ENCODE measurements at places on chromosomes 7 and 10.
A peak's percentile ranks its signal among the peaks of the same experiment; 100 is the strongest.

- DNase-seq = no peak
These were observed 148.2 kb downstream of the KCND2 start for GRCh38 chr7:120421151-120421651.

- no peak for DNase-seq
These were observed 98.5 kb upstream of the INSIG1 start for GRCh38 chr7:155198901-155199845.

DNA sequence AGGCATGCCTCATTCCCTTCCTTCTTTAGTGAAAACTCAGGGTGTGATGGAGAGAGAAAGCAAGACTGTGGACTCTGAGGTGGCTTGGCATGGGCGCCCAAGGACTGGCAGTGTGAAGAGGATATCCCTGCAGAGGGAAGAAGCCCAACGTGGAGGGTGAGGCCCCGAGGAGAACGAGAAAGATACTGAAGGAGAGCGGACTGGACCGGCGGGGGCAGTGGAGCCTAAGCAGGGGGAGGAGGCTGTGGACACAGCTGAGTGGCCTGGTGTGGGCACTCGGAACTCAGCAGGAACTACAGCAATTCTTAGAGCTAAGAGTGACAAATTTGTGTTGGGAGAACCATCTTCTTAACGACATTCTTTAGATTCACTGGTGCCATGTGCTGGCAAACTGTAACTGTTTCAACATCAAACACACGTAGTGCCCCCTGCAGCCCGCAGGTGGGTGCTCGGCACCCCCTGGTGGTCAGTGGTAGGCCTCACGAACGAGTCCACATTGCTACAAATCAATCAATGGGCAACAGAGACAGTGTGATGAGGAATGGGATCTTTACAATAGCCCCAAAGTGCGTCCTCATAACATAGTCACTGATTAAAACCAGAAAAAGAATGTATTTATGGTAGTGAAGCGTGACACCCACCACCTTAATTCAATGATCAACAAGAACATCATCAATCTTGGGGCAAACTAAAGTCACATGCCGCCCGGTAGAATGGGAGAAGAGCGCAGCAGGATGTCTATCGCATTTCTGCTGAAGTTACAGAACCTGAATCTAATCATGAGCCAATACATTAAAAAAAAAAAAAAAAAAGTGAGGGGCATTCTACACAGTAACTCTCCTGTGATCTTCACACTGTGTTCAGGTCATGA is 2.0 kb upstream of the SFTPA1 start:
- DNase-seq = peak; percentile 3

GRCh38 chr10:113985297-113985844 is 58.3 kb upstream of the ADRB1 start:
- DNase-seq = no peak

GRCh38 chr7:106346678-106347217 is 62.0 kb upstream of the NAMPT start:
- no peak for DNase-seq

- DNase-seq = peak; percentile 97
These were observed at the start of gene TSPAN13 for GRCh38 chr7:16753102-16753931. Gene TSPAN13, plus strand, starts transcription at chr7:16753755. Its CDS starts 213 bp downstream, at chr7:16753968.

- DNase-seq = no peak
These were observed 9.9 kb downstream of the XPNPEP1 start for GRCh38 chr10:109913306-109913892.

DNA sequence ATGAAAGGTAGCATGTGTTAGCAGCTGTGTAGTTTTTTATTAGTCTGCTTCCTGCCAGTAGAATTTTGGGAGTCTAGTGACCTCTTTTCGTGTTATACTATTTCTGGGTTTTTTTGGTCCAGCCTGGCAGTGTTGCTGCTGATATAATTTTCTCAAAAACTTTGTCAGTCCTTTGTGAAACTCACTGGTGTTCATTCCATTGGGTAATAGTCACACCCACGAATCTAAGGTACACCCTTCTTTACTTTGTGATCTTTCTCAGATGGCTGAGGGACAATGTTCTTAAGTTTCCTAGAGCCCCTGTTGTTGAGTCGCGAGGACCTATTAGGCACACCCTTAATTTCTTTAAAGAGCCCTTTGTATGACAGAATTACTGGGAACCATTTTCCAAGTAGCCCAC is 52.3 kb downstream of the TPST1 start:
- DNase-seq = no peak

GRCh38 chr10:102059987-102060386 is 4.0 kb upstream of the ARMH3 start:
- DNase-seq = no peak

DNA sequence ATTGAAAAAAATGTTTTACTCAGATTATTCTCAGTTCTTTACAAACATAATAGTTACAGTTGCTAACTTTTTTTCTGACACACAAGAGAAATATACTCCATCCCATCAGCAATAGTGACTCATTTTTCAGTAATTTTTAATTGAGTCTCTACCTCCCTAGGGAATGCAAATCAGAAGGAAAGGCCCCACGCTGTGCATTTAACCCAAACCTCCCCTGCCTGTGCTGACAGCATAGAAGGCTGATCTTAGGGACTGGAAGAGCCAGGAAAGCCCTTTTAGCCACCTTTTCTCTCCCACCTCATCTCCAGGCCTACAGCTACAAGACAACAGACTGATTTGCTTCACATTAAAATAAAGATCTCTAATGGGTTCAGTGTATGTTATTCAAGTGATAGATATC is 24.7 kb upstream of the PIK3CG start:
- DNase-seq = no peak

- no peak for DNase-seq
These were observed 99.5 kb downstream of the CAMK1D start for GRCh38 chr10:12448729-12449391.

- no peak for DNase-seq
These were observed 47.3 kb downstream of the NPVF start for GRCh38 chr7:25180946-25181345.

GRCh38 chr10:42754155-42755027 is 28.2 kb upstream of the BMS1 start:
- DNase-seq = no peak

DNA sequence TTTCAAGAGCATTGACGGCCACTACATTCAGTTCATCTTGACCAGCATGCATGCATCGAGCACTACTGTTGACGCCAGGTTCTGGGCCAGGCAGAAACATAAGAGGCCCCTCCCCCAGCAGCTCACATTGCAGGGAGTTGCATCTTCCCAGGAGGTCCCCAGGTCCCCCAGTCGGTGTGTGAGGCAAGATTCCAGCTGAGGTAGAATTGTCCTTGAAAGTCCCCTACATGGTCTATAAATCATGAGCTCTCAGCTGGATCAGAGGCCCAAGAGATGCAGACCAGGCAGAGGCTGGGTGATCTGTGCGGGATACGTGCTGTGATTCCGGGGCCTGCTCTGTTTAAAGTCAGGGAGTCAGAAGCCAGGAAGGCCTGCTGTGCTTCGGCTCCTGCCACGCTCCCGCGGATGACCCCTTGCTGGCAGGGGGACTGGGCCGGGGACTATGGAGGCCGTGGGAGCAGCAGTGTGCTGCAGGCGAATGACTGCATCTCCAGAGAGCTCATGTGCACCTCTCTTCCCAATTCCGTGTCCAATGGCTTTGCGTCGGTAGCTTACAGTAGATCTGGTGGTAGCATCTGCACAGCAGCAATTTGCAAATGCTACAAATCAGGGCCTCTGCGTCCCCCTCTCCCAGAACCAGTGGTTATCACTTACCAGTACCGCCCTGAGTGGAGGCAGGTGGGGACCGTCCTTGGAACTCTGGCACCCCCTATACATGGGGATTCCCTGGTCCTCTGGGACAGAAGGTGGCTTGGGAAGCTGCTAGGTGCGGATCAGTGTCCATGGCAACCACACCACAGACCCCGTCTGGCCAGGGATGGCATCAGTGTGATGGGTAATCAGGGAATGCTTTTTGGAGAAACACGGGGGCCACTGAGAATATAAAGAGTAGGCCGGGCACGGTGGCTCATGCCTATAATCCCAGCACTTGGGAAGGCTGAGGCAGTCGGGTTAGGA is 93.6 kb downstream of the RGS10 start:
- DNase-seq = no peak

DNA sequence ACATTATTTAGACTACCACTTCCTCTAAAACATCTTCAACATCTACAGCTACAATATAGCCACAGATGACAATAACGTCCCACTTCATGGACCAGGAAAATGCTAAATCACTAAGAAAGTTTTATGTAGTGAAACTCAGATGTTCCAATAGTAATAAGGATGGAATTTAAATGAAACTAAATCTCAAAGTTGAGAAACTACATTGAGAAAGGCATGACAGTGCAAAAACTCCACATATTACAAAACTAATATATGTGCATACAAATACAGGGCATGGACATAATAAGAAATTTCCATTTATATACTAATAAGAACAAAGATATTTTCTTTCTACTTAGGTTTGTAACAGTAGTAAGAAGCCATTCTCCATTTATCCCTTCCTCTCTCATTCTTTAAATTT is 31.1 kb downstream of the POT1 start:
- DNase-seq = no peak

DNA sequence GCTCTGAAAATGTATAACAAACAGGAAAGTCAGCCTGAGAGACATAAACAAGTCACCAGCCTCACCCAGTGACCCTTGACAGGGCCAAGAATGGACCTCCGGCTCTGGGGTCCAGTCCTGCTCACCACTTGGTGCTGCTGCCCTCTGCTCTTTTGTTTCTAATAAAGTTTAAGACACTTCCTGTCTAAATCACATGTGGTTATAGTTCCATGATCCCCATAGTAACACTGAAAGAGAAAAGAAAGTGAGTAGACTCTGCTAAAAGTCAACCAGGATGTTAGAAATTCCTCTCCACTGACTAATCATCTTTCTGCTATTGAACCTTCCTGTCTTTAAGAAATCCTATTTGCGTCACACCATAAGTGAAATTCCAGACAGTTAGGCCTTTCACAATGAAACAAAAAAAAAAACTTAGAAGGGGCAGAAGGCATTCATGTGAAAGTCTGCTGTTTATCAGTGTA is 179.2 kb upstream of the BET1 start:
- DNase-seq = no peak

GRCh38 chr7:106620676-106621075 is 40.3 kb downstream of the CCDC71L start:
- DNase-seq = no peak

DNA sequence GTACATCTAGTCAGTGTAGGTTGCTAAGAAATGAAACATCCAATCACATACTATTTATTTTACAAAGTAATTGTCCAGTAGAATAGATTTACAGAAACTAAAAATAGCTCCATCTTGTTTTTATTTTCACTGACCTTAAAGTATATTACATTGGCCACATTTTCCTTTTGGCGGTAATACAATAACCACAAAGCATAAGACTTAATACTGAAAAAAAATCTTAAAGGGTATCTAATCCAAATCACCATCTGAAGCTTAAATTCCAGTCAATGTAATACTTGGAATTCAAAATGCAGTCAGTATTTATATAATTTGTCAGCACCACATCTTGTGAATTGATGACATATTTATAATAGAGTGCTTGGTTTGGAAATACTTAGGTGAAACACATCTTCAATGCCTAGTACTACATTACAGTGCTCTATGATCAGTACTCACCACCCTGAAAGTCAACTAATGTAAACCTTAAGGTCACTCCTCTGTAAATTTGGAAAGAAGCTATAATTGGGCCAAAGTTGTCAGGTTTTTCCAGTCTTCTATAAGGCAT is 8.9 kb downstream of the ANKMY2 start:
- no peak for DNase-seq

- DNase-seq = no peak
These were observed 53.9 kb upstream of the SKAP2 start for GRCh38 chr7:26918241-26918640.

DNA sequence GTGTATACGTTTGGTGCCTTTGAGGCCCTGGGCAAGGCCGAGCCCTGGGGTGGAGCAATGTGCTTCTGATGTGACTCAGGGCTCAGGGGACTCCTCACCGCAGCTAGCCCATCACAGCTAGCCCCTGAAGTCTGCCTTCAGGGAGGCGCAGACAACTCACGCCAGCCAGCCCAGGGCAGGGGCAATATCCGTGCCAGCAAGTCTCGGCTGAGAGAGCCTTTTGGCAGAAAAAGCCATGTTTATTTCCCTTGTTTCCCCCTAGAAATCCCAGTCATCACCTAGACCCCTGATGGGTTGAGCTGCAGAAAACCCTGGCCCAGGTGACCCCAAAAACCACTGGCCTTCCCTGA is 90.4 kb downstream of the CHST15 start:
- no peak for DNase-seq

DNA sequence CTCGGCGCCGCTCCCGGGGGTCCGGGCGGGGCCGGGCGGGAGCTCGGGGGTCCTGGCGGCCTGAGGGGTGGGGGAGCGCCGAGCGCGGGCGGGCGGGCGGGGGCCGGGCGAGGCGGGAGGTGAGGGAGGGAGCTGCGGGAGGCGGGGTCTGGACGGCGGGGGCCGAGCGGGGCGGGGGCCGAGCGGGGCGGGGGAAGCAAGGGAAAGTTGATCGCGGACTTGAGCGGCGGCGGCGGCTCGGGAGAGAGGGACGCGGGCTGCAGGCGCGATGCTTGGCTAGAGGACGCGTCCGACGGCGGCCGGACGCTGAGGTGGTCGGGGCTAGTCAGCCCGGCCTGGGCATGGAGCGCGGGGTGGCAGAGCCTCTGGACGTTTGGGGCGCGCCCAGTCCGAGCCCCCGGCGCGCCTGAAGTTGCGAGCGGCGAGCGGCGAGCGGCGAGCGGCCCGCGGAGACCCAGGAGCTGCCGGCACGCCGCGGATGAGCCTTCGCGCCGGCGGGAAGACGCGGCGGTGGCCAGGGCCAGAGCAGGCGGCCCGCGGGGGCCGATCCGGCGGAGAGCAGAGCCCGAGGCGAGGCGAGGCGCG is at the start of gene CDH23:
Gene CDH23 (plus strand): TSS at position 210 of the 585 bp plus-strand sequence. CDS start 42,912 bp downstream, outside the sequence.
- peak; percentile 12 for DNase-seq

GRCh38 chr7:247181-247580 is 42.8 kb upstream of the FOXL3 start:
- no peak for DNase-seq

- no peak for DNase-seq
These were observed 30.8 kb upstream of the PSAP start for GRCh38 chr10:71881647-71882355.

GRCh38 chr10:100186253-100187212 is 704 bp upstream of the ERLIN1 start:
- DNase-seq = no peak

DNA sequence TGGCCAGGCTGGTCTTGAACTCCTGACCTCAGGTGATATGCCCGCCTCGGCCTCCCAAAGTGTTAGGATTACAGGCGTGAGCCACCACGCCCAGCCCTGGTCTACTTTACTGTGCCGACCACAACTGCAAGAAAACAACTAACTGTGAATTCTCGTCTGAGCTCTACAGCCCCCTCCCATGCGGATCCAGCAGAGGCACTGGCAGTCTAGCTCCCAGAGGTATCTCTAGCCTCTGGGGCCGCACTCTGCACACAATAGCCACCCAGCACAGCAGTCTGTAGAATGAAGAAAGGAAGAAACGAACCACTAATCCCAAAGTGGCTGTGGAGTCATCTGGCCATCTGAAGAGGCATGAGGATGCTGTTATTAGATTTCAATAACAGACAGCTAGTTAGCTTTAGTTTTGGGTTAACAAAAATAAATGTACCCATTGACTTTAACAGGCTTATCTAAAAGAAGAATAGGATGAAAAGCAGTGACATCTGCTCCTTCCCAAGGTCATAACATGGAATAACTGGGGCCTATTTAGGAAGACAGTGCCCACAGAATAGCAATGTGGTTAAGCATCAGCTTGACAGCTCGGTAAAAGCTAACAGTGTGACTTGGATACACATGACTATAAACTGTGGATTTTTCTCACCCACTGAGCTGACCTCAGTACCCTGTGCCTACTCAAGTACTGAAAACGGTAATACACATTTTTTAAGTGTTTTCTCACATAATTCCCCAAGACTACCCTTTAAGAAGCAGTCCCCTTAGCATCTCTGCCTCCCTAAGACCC is 131.9 kb downstream of the TNS3 start:
- no peak for DNase-seq

GRCh38 chr7:15905251-15906040 is 219.0 kb upstream of the MEOX2 start:
- DNase-seq = no peak

Measured in NCI-H1105 (cell line).